T-helper 22 cell (primary cell): ENCODE measurements at places on chromosomes 7 and 10.

DNA sequence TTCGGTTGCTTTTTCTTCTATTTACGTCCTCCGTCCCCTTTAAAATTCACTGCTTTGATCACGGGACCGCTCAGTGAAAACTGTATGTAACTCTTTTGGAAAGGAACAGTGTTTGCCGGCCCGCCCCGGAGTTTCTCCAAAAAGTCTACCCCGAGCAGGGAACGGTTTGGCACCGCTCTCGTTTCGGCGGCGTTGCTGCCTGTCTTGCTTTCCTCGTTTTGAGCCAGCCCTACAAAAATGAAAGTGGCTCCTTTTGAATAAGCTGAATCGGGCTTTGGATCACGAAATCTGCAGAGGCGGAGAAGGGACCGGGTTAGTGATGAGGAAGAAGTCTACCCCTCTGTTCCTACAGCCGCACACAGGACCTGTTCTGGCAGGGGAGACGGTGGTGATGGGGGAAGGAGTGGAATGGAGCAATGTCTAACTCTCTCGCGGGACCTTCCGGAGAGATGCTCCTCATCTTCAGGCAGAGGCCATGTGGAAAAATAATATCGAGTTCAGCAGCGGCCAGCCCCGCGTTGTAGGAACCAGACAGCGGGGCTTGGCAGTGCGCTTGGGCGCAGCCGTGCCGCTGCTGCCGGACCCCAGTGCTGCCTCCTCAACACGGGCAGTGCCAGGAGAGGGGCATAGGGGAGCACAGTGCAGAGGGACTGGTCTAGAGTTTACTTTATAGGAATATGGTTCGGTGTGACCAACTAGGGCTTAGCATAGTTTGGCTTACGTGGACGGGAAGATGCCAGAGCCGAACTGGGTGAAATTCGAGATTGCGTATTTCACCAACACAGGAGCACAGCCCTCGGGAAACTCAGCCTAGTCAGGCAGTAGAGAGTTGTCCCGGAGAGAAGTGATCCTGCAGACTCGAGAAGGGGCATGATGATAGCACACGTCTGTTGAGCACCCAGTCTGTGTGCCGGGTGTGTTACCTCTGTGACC, 1.4 kb downstream of the HTRA1 start:
- DNase-seq: no peak

DNA sequence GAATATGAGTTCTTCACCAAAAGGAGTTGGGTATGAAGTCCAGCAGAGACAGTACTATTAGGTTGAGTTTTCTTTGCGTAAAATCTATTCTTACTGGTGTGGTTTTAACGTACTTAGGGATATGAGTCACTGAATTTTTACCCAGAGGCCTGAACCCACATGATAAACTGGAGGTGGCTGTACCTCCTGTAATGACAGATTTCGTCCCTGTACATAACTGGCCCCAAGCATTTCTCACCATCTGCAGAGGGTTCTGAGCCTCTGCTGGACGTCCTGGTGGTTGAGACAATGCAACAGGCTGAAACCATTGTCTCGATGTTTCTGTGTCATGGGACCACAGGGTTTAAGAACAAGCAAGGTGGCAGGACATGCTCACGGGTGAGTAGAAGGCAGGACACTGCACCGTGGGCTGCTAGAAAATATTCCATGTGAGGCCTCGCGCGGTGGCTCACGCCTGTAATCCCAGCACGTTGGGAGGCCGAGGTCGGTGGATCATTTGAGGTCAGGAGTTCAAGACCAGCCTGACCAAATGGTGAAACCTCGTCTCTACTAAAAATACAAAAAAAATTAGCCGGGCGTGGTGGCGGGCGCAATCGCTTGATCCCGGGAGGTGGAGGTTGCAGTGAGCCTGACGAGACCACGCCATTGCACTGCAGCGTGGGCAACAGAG, 233.9 kb downstream of the DNAJB6 start:
- DNase-seq: no peak

DNA sequence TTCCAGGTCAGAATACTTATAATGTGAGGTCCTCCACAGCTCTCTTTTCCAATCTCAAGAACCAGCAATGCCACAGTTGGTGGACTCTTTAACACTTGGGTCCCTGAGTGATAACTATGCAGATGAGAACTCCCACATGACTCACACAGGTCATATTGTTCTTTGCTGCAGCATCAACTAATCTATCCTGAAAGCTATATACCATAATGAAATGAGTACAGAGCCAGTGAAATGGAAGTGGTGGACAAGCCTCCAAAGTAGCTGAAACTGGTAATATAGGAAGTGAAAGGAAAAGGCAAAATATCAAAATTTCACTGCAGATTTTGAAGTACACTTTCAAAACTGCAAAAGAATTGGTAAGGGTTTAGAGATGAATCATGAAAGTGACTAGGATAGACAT, 45.6 kb downstream of the SORCS1 start:
- DNase-seq: no peak

DNA sequence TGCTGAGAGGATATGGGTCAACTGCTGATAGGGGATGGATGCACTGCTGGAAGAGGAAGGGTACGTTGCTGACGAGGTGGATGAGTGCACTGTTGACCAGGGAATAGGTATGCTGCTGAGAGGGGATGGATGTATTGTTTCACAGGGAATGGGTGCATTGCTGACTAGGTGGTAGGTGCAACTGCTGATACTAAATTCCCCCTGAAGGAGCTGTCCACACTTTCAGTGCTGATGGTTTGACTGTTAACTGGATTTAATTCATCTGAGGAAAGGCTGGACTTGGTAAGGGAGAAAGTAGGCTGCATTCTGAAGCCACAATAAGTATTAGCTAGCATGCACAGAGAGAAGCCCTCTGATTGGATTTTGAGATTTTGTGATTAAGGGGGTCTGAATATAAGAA, 1196.8 kb upstream of the PHF14 start:
- no peak for DNase-seq

DNA sequence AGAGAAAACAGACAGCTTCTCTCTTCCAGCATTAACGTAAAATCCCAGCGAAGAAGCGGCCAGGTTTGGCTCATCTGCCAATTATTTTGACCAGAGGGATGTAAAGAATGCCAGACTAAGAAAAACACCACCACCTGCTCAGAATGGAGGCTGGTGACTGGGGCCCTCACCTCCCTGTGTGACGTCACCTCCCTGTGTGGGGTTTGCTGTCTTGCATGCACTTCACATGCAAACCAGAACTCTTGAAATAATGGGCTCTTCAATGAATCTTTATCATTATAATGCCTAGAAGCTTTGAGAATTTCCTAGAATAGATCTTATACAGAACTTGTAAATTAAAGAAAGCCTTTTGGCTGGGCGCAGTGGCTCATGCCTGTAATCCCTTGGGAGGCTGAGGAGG, 101.8 kb upstream of the WAC start:
- no peak for DNase-seq
